ENCODE measurements at places on chromosomes 1 and 21. TPM values are rescaled to one million over a fixed set of nuclear protein-coding genes. Genes with fewer than 3 reads are reported as not detected.

The ITPKB gene
- 21.6 TPM for total RNA-seq

The TSPAN1 gene
- total RNA-seq = 2.0 TPM

The NTPCR gene
- total RNA-seq = 12.7 TPM

The PDZK1 gene
- not detected for total RNA-seq

The FCRLA gene
- not detected for total RNA-seq

The FCRL4 gene
- not detected for total RNA-seq

The SLC35F3 gene
- not detected for total RNA-seq

The MSH4 gene
- under 0.01 TPM for total RNA-seq

The CNKSR1 gene
- total RNA-seq = 0.30 TPM

The S100A5 gene
- total RNA-seq = not detected

The TDRD5 gene
- total RNA-seq = not detected

The NUDT4B gene
- total RNA-seq = 20.1 TPM

The PLA2G2F gene
- not detected for total RNA-seq

The F3 gene
- total RNA-seq = 2.3 TPM

The RCC2 gene
- total RNA-seq = 94.2 TPM

The STYXL2 gene
- not detected for total RNA-seq

The ETV3L gene
- total RNA-seq = not detected

The DYNLT5 gene
- 4.2 TPM for total RNA-seq

The PDC gene
- not detected for total RNA-seq

The PGBD5 gene
- total RNA-seq = under 0.01 TPM

The IL22RA1 gene
- total RNA-seq = not detected

The RSPH1 gene
- total RNA-seq = not detected

The OR2T29 gene
- not detected for total RNA-seq
